Fibroblast of the aortic adventitia (primary cell): ENCODE measurements at places on chromosomes 6 and 20. TPM values are rescaled to one million over a fixed set of nuclear protein-coding genes. Genes with fewer than 3 reads are reported as not detected.

GRCh38 chr6:90175627-90176538 is 120.8 kb downstream of the BACH2 start:
- DNase-seq = no peak

- no peak for DNase-seq
Measured at GRCh38 chr6:137389150-137389704, 105.0 kb downstream of the OLIG3 start.

- no peak for DNase-seq
Measured at GRCh38 chr6:95530176-95530819, 47.0 kb upstream of the MANEA start.

- DNase-seq = peak; percentile 33
Measured at GRCh38 chr6:28710466-28711191, 184.9 kb downstream of the GPX5 start.

DNA sequence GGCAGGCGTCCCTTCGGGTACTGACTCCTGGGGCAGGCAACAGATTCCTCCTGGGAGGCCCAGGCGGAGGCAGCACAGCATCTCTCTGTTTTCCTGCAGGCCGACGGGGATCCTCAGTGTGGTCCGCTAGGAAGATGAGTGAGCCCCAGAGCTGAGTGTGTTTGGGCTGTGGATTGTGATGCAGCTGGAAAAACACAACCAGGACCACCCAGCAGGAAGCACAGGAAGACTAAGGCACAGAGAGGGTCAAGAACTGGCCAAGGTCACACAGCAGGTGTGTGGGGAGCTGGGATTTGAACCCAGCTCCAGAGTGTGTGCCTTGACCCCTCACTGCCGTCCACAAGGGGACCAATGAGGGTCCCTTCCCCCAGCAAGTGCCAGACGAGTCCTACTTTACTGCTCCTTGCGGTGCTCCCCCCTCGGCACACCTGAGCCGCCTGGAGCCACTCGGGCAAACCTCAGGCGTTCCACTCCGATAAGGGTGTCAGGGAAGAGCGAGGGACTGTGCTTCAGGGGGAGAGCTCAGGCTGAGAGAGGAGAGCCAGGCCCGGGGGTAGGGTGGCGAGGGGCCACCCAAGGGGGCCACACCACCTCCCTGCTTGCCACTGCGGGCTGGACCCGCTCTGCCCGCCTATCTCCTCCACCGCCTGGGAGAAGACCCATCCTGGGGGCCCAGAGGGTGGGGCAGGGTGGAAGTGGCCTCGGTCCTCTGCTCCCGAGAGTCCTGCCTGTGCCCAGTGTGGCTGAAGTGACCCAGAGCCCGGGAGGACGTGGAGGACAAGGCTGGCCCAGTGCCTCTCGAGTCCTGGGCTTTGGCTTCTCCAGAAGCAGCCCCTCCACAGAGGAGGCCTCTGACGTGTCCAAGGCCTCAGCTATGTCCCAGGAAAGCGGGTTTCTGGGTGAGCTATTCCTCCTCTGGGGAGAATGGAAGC is 63.3 kb downstream of the YTHDF1 start:
- no peak for DNase-seq

DNA sequence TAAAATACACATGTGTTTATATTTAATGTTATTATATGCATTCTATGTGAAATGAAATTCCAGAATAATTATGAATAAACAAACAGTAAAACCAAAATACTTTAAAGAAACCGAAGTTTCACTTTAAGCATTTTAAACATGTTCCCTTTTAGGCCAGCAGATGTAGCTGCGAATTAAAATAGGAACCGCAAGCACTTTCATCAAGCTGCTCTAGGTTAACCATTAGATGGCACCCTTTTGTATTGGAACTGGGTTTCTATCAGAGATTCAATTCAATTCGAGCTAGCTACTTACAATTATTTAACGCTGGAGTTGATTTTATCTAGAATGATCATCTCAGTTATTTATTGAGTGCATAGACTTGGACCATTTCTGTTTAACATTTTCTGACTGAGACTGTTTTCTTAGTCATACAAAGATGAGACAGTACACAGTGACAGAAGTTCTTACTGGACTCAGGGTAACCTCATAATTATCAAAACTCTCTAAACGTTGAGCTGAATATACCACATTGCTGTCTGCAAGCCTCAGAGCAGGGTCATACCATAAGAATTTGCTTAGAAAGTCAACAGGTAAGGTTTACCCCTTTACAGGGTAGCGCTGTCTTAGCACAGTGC is 8.5 kb downstream of the TMEM242 start:
- peak; percentile 89 for DNase-seq

DNA sequence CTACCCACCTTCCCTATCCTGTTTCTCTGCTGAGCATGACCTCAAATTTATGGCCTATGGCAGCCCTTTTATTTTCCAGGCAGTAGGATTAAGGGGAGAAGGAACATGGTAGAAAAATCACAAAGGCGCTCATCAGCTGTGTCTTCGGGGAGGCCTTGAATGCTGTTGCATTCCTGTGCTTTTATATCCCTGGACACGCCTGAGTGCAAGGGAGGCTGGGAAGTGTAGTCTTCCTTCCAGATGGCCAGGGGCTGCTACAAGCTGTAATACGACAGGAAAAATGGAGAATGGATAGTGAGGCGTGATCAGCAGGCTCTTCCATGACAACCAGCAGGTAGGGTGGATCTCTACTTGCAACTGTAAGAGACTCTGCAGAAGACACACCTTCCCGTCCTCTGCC is 210.9 kb upstream of the GGTLC1 start:
- DNase-seq = no peak

SNRNP48 gene
- total RNA-seq = 15.3 and 15.6 TPM in 2 replicates

GRCh38 chr20:48002517-48002970 is 217.3 kb upstream of the SULF2 start:
- no peak for DNase-seq

PPIL6 gene
- total RNA-seq = 0.65 and 5.8 TPM in 2 replicates

DNA sequence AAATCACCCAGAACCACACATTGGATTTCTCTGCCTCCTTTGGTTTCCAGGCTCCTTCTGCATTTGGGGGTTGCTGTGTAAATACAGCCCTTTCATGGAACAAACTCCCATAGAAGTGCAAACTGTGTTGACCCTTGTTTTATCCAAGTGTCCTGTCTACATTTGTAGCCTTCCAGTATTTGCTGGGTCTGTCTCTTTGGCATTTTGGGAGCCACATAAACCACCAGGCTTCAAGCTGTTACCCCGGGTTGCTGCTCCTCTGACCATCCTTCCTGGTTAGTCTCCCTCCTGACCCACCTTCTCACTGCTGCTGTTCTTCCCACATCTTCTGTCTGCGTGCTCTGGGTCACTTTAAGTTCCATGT is 7.6 kb upstream of the MTHFD1L start:
- DNase-seq = no peak

- DNase-seq = no peak
Measured at GRCh38 chr6:21186479-21187055, 407.0 kb upstream of the SOX4 start.

DNA sequence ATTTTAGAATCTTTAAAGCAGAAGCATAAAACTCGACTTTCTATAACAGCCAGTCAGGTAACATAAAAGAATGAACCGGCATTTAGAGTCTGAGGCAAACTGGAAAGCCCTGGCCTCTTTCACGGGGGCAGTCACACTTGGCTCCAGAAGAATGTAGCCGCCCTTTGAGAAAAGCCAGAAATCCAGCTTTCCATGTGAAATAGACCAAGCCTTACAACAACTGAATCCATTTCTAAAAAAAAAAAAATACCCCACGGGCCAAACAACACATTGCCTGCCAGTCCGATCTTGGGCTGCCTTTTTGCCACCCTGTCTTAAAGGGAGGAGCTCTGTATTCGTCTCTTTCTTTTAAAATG is 252.9 kb upstream of the TAB2 start:
- DNase-seq = peak; percentile 67

- no peak for DNase-seq
Measured at GRCh38 chr6:46688966-46689335, 1.3 kb downstream of the TDRD6 start.
